ENCODE measurements at places on chromosomes 16 and 17.

GRCh38 chr16:89502081-89502843 lies 5.9 kb upstream of the SPG7 start:
- H3K4me1 ChIP-seq, result peaks cover 16% of the 10 kb centered on the region
- no peaks in the 10 kb centered on the region for H3K27me3 ChIP-seq
- DNase-seq, result no peak
- H3K27ac ChIP-seq, result no peak overlapping the region
- peaks cover 6% of the 10 kb centered on the region for H3K36me3 ChIP-seq

GRCh38 chr16:85512808-85513115 lies 100.4 kb upstream of the GSE1 start:
- no peaks in the 10 kb centered on the region for H3K4me1 ChIP-seq
- no peak for DNase-seq
- H3K36me3 ChIP-seq, result no peaks in the 10 kb centered on the region
- no peaks in the 10 kb centered on the region for H3K27me3 ChIP-seq

- no peaks in the 10 kb centered on the region for H3K27me3 ChIP-seq
- no peaks in the 10 kb centered on the region for H3K36me3 ChIP-seq
- no peaks in the 10 kb centered on the region for H3K4me1 ChIP-seq
- no peak overlapping the region for H3K4me3 ChIP-seq
- no peak overlapping the region for H3K27ac ChIP-seq
These were observed 524.8 kb downstream of the KCNJ18 start for GRCh38 chr17:22217135-22217534.

GRCh38 chr17:57612202-57613071 lies 132.7 kb downstream of the CCDC182 start:
- H3K36me3 ChIP-seq, result no peaks in the 10 kb centered on the region
- H3K27ac ChIP-seq, result peak overlapping the region; percentile 14
- peaks cover 23% of the 10 kb centered on the region for H3K4me1 ChIP-seq
- H3K4me3 ChIP-seq, result no peak overlapping the region
- DNase-seq, result no peak
- no peaks in the 10 kb centered on the region for H3K27me3 ChIP-seq

DNA sequence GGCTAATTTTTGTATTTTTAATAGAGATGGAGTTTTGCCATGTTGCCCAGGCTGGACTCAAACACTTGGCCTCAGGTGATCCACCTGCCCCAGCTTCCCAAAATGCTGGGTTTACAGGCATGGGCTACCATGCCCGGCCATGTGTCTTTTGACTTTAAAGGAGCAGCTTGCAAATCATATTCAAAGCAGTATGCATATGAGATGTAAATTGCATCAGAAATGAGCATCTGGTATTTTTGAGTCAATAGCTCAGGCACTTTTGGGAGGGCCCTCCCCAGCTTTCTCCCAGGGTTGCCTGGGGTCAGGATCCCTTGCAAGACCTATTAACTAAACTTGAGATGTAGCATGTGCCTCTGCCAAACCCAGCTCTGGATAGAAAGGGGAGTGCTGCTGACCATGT lies 21.5 kb downstream of the EPOP start:
- peak; percentile 15 for DNase-seq
- no peaks in the 10 kb centered on the region for H3K27me3 ChIP-seq
- no peaks in the 10 kb centered on the region for H3K36me3 ChIP-seq
- no peak overlapping the region for H3K4me3 ChIP-seq
- no peak overlapping the region for H3K27ac ChIP-seq

DNA sequence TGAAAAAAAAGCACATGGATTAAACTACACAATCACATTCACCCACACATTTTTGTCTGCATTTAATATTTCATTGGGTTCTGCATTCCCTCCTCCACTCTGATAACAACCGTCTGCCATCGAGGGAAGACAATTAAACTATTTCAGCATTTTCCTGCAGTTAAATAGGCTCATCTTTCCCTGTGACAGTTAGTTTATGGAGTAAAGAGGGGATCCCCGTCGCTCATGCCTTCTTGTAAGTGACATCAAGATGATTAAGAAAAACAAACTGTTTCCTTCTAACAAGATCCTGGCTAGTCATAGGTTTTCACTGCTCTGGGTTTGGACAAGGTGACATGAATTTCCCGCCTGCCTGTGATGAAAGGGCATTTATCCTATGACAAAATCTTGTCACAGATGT lies 98.0 kb upstream of the DYNLRB2 start:
- DNase-seq, result no peak
- H3K4me3 ChIP-seq, result no peak overlapping the region
- no peaks in the 10 kb centered on the region for H3K36me3 ChIP-seq
- H3K27ac ChIP-seq, result no peak overlapping the region

DNA sequence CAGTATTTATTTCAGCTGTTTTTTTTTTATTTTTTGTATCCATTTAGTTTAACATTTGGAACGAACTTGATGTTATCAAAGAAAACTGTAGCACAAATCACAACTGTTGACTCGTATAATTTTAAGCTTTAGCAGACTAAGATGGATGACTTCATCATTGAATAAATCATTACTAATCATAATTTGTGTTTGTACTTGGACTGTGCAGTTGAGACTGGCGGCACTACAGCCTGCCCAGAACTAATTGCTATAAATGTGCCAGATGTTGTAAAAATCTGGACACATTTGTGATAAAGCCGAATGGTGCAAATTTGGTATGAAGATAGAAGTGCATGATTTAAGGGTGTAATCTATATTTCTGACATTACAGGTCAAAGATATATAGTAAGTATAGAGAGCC lies 897.7 kb upstream of the CDH8 start:
- no peak for DNase-seq
- no peaks in the 10 kb centered on the region for H3K27me3 ChIP-seq
- no peaks in the 10 kb centered on the region for H3K4me1 ChIP-seq
- H3K27ac ChIP-seq, result no peak overlapping the region
- no peak overlapping the region for H3K4me3 ChIP-seq

- peaks cover 12% of the 10 kb centered on the region for H3K4me1 ChIP-seq
- no peak overlapping the region for H3K4me3 ChIP-seq
- DNase-seq, result peak; percentile 80
- peaks cover 19% of the 10 kb centered on the region for H3K27me3 ChIP-seq
- H3K36me3 ChIP-seq, result no peaks in the 10 kb centered on the region
These were observed 4.5 kb upstream of the TMEM92 start for GRCh38 chr17:50269477-50270434.

DNA sequence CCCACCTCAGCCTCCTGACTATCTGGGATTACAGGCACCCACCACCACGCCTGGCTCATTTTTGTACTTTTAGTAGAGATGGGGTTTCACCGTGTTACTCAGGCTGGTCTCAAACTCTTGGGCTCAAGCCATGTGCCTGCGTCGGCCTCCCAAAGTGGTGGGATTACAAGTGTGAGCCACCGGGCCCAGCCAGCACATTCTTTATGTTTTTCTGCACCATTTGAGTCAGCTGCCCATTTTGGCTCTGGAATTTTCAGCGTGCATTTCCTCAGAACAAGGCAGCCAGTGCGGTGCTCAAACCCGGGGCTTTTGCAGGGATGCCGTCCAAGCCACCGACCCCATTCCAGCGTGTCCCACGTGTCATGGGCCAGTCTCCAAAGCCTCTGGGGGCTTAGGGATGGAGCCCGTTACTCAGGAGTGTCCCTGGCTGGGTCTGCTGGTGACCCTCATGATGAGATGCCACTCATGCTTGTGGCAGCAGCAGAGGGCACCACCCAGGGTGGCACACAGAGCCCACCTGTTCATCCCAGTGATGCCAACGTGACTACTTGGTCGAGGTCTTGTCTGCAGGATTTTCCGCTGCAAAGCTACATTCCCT lies 3.7 kb upstream of the RAB40C start:
- no peak overlapping the region for H3K27ac ChIP-seq
- DNase-seq, result no peak
- peaks cover 27% of the 10 kb centered on the region for H3K4me1 ChIP-seq
- H3K4me3 ChIP-seq, result no peak overlapping the region
- H3K27me3 ChIP-seq, result no peaks in the 10 kb centered on the region
